ENCODE measurements at places on chromosomes 3 and 15.

DNA sequence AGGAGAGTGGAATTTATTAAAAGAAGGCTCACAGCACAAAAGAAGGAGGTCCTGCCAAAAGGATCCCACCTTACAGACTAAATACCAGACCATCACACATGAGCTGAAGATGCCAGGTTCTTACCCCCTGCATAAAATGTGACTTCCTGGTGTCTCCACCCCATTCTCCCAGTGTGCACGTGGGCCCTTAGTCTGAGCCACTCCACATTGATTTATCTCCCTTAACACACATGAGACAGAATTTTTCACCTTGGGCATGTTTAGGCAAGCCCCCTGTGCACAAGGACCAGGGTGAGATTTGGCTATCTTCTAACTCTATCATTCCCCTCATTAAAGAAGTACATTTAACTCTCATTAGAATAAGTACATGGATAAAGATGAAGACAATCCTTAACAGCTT, 916.7 kb downstream of the PLOD2 start:
- no peak for DNase-seq

DNA sequence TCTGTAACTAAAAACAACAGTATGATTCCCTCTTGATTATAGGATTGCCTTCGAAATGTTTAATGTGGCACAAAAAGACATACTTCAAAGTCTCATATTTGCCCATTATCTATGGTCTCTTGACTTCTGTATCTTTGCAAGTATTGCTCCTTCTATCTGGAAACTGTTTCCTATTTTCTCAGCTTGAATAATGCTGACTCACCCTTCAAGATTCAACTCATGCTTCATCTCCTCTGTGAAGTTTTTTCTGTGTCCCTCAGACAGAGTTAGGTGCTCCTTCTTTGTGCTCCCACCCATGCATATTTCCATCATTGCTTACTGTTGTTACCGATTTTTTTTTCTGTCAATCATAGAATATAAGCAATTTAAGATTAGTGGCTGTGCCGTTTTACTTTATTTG, 192.8 kb upstream of the ROBO1 start:
- DNase-seq, result no peak

DNA sequence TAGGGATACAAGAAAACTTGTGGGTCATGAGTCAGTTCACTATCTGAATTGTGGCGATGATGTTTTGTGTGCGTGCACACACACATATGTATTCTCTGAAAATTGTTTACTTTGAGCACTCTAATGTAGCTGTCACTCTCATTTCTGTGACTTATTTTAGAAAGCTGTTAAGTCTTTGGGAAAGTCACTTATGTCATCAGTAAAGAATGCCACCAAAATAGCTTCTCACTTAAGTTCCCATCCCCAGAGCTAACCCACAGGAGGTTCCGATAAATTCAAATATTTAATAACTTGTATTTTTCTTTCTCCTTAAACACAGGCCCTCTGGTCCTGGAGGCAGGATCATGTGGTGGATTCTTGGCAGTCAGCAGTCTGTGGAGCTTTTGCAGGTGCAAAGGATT, 138.3 kb downstream of the LRIG1 start:
- no peak for DNase-seq

GRCh38 chr3:53602866-53603265, 108.5 kb downstream of the CACNA1D start:
- DNase-seq, result no peak

GRCh38 chr3:95627293-95627692, 1187.1 kb upstream of the EPHA6 start:
- DNase-seq, result no peak

DNA sequence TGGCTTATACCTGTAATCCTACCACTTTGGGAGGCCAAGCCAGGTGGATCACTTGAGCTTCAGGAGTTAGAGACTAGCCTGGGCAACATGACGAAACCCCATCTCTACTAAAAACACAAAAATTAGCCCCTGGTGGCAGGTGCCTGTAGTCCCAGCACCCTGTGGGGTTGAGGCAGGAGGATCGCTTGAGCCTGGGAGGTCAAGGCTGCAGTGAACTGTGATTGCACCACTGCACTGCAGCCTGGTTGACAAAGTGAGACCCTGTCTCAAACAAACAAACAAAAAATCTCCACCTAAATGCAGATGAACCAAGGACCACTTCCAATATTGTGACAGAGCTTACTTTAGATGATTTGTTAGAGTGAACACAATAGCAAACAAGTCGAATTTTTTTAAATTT, 53.7 kb downstream of the TP53BP1 start:
- DNase-seq, result no peak

DNA sequence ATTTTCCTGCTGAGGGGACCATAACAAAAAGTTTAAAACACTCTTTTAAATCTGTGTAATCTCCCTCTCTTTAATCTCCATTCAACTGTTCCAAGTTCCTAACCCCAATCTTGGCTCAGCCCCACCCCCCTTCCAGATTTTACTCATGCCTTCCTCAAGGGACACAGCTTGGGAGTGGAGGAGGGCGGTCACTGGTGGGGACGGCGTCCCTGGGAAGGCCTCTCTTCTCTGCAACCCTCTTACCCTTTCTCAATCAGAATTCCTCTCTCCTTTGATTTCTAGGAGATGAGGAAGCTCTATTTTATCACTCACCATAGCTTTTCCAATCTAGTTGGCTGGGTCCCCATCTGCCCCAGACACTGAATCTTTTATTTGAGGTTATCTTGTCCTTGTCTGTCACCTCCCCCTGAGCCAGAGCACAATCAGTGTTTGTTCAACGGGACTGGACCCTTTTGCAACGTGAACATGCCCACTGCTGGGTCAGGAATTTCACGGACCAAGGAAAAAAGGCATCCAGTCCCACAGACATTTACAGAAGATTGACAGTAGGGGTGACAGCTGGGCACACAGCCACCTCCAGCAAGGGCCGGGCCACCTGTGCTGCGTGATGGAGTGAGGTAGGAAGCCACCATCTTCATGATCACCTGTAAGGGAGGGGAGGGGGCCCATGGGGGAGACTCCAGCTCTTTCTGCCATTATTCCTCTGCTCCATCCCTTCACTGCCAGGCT, 84.0 kb upstream of the HERC1 start:
- no peak for DNase-seq

GRCh38 chr3:38519000-38519399, 22.9 kb downstream of the EXOG start:
- no peak for DNase-seq

- DNase-seq, result no peak
Measured at GRCh38 chr3:173078525-173078924, 62.5 kb downstream of the SPATA16 start.

- DNase-seq, result no peak
Measured at GRCh38 chr3:123576122-123576521, 8.7 kb downstream of the HACD2 start.

DNA sequence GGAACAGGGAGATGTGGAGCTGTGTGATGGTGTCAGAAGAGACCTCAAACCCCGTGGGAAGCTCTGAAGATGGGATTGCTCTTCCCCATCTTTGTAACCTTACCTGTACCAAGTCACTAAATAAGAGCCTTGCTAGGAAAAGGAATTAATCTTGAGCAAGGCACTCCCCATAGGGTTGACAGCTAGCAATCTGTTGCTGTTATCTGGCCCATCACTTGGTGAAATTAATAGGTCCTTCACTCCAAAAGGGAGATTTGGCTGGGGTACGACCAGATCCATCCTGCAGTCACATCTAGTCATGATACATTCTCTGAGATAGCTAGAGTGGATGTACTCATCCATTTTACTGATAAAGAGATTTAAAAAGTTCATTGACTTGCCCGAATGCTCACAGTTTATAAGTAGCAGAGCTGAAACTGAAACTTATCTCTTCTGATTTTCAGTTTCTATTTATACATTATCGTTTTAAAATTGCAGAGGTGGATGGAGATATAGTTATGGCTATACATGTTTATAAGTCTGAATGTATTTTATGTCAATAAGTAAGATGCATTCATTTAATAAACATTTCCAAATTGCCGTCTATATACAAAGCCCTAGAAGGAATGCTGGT, 299.1 kb upstream of the MCTP2 start:
- DNase-seq, result no peak

- DNase-seq, result no peak
Measured at GRCh38 chr15:56613811-56614210, 119.5 kb downstream of the ZNF280D start.

DNA sequence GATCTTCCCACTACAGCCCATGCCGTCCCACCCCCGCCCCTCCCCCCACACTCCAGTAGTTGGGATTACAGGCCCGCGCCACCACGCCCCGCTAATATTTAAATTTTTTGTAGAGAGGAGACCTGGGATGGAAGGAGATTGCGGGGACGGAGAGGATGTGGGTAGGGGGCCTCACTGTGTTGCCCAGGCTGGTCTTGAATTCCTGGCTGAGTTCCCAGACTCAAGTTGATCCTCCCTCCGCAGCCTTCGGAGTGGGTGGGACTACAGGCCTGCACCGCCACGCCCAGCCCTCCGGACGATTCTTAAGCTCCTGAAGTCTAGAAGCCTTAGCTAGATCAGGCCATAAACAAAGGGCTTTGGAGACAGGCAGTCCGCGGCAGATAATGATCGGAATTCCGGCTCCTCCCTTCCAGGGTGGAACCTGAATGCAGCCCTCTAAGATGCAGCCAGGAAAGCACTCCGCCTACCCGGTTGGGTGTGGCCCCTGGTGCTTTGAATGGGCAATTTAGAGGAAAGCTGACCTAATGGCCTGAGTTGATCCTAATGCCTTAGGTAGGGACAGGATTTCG, at the start of gene DPPA2:
TSS of gene DPPA2 (minus strand) at position 356 of the 569 bp plus-strand sequence. CDS start 1,975 bp downstream, outside the sequence.
- no peak for DNase-seq

DNA sequence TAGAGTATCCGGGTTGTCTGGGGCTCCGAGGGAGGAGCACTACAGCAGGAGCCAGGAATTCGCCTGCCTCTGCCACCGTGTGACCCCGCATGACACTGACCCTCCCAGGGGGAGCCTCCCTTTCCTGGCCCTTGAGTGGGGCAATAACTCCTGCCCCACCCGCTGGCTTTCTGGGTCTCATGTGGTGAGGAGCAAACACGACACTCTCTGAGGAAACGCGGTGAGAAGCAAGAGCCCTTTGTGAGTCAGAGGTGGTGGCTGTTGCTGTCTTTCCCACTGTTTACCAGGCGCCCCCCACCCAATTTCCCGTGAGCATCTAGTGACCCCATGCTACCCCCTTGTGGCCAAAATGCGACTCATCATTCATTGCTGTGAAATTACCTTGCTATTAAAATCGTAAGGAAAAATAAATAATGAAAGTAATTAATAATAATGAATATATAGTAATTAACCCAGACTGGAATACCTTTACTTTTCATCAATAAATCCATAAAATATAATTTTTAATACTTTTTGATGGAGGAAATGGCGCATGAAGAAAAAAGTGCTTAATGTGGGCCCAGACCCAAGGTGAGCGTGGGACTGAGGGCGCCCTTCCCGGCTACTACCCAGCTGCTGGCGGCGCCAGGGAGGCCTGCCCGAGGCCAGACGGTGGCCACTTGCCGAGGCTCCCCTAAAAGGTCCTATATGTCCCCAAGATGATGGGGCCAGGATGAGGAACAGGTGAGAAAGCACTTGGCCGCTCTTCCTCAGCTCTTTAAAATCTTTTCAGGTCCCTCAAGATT, 29.3 kb downstream of the CCNL1 start:
- DNase-seq, result peak; percentile 79

DNA sequence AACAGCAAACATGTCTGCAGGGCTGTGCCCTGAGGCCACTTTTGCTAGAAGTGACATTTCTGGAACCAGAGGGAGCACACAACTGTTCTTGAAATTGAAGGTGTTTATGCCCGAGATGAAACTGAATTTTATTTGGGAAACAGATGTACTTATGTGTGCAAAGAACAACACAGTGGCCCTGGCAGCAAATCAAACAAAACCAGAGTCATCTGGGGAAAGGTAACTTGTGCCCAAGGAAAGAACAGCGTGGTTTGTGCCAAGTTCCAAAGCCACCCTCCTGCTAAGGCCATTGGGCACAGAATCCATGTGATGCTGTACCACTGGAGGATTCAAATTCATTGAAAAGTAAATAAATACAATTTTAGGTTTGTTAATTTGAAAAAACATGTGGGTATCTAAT, 31.2 kb upstream of the RARRES1 start:
- DNase-seq, result no peak

DNA sequence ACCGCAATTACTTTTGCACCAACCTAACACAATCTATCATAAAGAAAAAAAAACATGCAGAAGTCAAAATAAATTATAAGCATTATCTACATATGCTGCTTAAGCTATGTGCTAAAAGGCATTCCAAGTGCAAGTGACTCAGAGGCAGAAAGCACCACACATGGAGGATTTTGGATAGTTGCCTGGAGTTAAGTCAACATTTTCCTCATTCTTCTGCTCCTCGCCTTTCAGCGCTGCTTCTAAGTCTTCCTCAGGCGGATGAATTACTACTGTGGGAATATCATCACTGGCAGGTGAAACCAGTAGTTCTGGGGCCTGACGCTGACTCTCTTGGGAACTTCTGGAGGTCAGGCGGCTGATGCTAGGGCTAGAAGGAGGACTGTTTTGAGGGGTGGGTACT, 53.1 kb downstream of the SLC4A7 start:
- DNase-seq, result no peak

GRCh38 chr3:45795509-45795881, 841 bp downstream of the SLC6A20 start:
- no peak for DNase-seq

DNA sequence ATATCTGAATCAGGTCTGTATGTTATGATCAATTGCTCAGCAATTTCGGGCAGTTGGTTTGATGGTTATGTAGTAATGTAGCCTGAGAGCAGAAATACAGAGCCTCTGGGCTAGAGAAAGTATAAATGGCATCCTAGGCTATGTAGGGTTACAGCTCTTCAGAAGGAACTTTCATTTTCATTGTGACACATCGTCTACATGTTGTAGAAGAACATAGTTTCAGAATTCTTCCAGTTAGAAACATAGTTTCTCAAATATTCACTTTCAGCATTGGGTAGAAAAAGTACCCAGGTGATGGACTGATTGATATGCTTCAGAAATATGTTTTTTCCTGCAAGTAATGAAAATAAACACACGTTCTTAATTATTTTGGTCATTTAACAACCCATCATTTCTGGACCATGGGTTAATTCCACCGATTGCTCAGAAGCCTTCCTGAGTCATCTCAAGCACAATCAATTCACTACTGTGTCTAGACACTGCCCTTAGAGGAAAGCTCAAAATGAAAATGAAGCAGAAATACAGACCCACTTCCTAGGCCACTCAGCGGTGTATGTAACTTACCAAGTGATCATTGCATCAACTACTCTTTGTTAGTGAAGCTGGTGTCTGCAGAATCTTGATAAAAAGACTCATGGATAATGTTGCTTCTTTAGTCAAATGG, 88.8 kb upstream of the TSEN2 start:
- no peak for DNase-seq

DNA sequence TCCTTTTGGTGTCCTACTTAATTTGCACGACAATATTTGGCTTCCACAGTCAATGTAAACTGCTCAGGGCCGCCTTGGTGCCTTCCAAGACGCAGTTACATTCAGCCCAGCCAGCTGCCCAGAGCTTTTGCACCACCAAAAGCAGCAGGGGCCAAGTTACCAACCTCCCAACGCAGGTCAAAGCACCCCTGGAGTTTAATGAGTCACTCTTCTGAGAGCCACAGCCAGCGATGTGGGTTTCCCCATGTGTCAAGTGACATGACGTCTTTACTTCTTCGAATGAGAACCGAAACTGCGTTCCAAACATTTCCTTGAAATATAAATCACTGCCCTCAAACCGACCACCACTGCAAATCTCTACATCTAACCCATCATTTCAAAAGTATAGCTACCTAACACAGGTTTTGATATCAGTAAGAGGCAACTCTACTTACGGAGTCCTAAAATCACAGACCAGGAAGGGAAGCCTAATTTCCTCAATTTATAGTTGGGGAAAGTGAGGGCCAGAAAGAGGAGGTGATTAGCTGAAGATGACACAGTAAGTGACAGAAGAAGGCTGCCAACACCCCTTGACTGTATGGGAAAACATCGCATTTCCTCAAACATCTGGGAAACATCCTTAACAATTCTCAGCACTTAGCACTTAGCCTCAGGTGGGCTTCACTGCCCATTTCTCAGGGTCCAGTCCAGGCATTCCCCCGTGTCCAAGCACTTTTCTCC, 24.5 kb downstream of the MB21D2 start:
- DNase-seq, result peak; percentile 64

All from activated T-cell treated with anti-CD3 and anti-CD28 coated beads, Interleukin-2, amount 50 U/mL, for 48 hours (primary cell).